Activated CD4-positive, alpha-beta memory T cell treated with anti-CD3 and anti-CD28 coated beads, Interleukin-2, amount 10 ng/mL, durations not matched to agents 7 days and 5 days (primary cell): ENCODE measurements at places on chromosomes 4 and X. TPM values are rescaled to one million over a fixed set of nuclear protein-coding genes. Genes with fewer than 3 reads are reported as not detected.

The ODAPH gene
- 3.5 TPM for total RNA-seq

The PNMA5 gene
- 0.23 TPM for total RNA-seq

The UGT8 gene
- total RNA-seq: 0.25 TPM

The AKAP4 gene
- total RNA-seq: not detected

The PASD1 gene
- total RNA-seq: not detected

The RXFP1 gene
- not detected for total RNA-seq

The KCND1 gene
- total RNA-seq: 4.9 TPM

The NSUN7 gene
- 1.0 TPM for total RNA-seq

The MAP7D3 gene
- 14.5 TPM for total RNA-seq

The HHIP gene
- not detected for total RNA-seq

The PNMA3 gene
- 3.3 TPM for total RNA-seq

The BMP3 gene
- not detected for total RNA-seq

The EXOC1 gene
- 34.5 TPM for total RNA-seq

The IL1RAPL1 gene
- not detected for total RNA-seq

The IL13RA2 gene
- not detected for total RNA-seq

The TRIM61 gene
- total RNA-seq: 1.1 TPM

The SNCA gene
- total RNA-seq: 11.6 TPM

The GAGE12E gene
- not detected for total RNA-seq

The AP1S2 gene
- total RNA-seq: 34.3 TPM

The ARSJ gene
- not detected for total RNA-seq

The EIF1AX gene
- 51.2 TPM for total RNA-seq

The NWD2 gene
- not detected for total RNA-seq

The LEF1 gene
- total RNA-seq: 68.2 TPM

The CTAG1A gene
- total RNA-seq: not detected

The CLTRN gene
- 0.18 TPM for total RNA-seq

The CCSER1 gene
- 0.73 TPM for total RNA-seq

The ZIC3 gene
- not detected for total RNA-seq

The H2BW2 gene
- total RNA-seq: not detected

The SH3D19 gene
- not detected for total RNA-seq

The SPANXB1 gene
- not detected for total RNA-seq
